ENCODE measurements at places on chromosomes 6 and 20.
A peak's percentile ranks its signal among the peaks of the same experiment; 100 is the strongest.

- DNase-seq, result no peak
These were observed 99.4 kb downstream of the SYNDIG1 start for GRCh38 chr20:24568842-24569241.

DNA sequence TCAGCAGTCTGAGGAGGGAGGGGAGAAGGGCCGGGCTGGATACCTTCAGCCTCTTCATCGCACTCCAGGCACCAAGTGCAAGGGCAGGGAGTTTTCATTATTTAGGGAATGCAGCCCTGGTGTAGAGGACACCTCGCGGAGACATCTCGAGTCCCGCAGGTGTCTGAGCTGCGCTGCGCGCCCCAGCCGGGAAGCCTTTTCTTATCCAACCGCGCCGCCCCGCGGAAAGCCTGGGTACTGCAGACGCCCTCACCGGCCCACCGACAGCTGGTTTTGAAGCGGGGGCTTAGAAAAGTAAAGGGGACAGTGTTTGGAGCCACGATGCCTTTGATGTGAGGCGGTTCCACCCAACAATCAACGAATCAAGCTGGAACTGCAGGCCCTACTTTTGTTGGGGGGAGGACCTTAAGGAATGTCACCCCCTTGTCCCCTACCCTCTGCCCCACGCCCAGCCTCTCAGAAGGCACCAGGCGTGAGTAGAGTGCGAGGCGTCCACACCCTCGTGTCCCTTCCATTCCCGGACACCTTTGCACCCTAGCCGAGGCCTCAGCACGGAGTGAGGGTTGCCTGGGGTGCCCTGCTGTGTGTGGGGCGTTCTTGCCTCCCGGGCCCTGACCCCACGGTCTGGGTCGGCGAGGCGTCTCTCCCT is 8.6 kb downstream of the NKX2-2 start:
- DNase-seq, result peak; percentile 10

- no peak for DNase-seq
These were observed 111.6 kb upstream of the TENT5A start for GRCh38 chr6:81864124-81864523.

GRCh38 chr6:121531658-121532169 is 96.3 kb downstream of the GJA1 start:
- no peak for DNase-seq

DNA sequence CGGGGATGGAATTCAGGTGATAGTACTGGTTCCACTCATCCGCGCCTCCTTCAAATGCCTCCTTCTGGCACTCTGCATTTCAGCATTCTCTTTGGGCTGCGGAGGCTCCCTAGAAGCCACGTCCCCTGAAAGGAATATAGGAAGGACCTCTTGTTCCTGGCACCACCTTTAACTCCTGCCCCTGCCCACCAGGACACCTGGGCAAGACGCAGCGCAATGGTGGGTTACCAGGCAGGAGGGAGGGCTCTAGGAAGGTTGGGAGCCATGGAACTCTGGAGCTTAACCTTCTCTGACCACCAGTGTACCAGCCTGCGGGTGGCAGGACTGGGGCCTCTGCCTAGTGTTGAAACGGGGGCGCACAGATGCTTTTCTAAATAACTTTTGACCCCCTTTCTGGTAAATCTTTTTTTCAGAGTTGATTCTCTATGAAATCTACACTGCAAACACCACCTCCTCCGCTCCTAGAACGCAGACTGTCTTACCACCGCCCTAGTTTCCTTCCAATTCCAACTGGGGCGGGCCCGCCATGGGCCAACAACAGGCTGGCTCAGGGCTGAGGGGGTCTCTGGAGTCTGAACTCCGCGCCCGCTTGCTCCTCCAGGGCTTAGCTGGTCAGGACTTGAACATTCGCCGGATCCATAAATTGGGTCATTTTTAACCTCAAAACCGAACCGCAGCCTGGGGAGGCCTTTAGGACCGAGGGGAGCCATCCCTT is 871 bp upstream of the SYNDIG1 start:
- no peak for DNase-seq

- DNase-seq, result no peak
These were observed 377.6 kb downstream of the KIF16B start for GRCh38 chr20:16195671-16196070.

DNA sequence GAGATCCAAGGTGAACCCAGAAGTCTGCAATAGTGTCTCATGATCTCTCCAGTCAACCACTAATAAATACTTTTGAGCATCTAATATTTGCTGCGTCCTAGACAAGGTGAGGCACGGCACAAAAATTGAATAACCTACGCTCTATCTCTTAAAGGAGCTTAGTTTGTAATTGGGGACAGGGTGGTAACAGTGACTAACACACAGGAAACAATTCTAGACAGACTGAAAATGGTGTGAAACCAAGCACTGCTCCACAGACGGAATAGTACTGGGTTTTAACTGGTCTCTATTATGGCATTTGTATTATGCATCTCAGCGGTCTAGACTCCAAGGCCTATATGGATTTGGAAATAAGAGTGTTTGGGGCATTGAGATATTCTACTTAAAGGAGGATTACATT is 120.1 kb downstream of the CLIC5 start:
- DNase-seq, result no peak

DNA sequence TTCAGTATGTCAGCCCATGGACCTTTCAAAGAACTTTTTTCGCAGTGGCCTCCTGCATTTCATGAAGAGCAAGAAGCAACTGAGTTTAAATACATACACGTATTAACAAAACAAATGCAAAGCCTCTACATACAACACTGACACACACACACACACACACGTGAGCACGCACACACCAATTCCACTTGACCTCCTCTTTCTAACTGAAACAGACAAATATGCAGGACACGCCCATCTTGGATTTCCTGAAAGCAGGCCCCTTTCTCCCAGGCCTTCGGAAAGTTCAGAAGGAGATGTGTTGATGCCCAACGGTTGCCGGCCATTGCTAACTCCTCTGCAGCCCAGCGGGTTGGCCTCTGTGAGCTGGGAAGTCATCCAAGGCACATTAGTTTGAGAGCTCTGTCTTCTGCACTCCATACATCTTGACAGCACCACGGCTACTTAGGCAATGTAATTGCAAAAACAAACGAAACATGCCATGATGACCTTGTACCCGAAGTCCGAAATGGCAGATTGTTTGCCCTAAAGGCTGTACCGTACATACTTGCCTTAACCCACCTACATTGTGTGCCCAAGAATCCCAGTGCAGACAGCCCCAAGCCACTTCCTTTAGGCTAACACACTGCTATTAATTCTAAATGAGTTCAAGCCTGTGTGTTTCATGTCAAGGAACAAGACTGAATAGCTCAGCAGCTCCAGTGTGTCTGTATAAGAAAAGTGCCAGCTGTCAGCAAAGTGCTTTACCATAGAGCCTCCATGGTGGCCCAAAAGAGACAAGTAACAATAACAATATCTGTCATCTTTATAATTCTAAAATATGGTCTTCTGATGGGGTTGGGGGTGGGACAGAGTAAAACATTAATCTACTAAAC is 138.8 kb upstream of the RNF217 start:
- DNase-seq, result no peak

GRCh38 chr6:52726741-52727535 is 36.3 kb downstream of the GSTA2 start:
- DNase-seq, result no peak

Data from NCI-H1694 treated with DMSO at 0.1 percent for 48 hours (cell line).